ENCODE measurements at places on chromosomes 12 and 14. TPM values are rescaled to one million over a fixed set of nuclear protein-coding genes. Genes with fewer than 3 reads are reported as not detected.

DNA sequence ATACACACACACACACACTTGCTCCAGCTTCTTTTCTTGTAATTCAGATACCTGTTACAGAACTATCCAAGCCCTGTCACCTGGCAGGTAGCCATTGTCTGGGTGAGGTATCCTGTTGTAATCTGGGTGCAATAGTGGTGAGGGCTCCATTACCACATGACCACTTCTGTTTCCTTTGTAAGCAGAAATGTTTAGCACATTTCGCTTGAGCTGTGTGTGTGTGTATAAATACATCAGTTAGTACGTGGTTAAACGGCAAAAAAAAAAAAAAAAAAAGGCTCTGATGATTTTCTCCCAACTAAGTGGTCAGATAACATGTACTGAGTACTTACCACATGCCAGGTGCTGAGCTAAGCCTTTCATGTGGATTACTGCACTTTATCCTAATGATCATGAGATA lies 129.3 kb upstream of the SSTR1 start:
- peak; percentile 80 for DNase-seq

- peak; percentile 56 for DNase-seq
Observed at GRCh38 chr14:89027097-89027740, 202.8 kb downstream of the TTC8 start.

GRCh38 chr14:102690509-102691286 lies 86.6 kb upstream of the TRAF3 start:
- no peak for DNase-seq

- no peak for DNase-seq
Observed at GRCh38 chr12:115857160-115857920, 420.2 kb downstream of the MED13L start.

Gene PMEL
- total RNA-seq = not detected

DNA sequence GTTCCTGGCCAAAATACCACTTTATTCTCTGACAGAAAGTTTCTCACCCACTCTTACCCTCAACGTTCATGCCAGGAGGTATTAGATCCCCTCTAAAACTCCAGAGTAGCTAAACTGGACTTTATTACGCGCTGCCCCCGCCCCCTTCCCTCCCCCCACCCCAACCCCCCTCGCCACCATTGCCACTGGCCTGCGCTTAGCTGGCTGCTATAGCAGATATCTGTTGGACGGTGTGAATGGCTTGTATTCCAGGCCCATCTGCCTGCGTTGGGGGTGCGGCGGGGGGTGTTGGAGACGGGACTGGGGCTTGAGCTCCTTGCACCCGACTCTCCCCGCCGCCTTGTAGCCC lies 564 bp upstream of the THTPA start:
- DNase-seq = no peak

DNA sequence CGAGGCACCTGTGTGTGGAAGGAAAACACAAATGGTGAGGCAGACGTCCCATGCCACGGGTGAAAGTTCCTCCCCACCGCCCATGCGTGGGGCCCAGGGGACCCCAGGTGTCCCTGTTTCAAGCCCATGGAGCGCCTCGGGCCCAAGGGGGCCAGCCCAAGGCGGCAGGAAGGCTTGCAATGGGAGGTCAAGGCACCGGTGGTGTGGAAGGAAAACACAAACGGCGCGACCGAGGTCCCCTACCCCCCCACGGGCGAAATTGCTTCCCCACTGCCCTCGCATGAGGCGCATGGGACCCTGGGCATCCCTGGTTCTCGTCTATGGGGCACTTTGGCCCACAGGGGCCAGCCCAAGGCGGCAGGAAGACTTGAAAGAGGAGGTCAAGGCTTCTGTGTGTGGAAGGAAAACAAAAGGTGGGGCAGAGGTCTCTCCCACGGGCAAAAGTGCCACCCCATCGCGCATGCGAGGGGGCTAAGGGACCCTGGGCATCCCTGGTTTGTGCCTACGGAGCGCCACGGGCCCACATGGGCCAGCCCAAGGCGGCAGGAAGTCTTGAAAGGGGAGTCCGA lies 379.4 kb downstream of the ALG10 start:
- DNase-seq = no peak

- no peak for DNase-seq
Observed at GRCh38 chr14:75531660-75532317, 9.5 kb downstream of the BATF start.

DNA sequence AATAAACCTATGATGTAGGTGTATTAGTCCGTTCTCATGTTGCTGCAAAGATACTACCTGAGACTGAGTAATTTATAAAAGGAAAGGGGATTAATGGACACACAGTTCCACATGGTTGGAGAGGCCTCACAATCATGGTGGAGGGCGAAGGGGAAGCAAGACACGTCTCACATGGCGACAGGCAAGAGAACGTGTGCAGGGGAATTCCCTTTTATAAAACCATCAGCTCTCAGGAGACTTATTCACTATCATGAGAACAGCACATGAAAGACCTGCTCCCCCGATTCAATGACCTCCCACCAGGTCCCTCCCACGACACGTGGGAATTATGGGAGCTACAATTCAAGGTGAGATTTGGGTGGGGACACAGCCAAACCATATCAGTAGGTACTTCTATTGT lies 58.7 kb upstream of the DICER1 start:
- no peak for DNase-seq

Measured in T-cell (primary cell).